GM10248 (cell line): ENCODE measurements at places on chromosomes 16 and 17.

DNA sequence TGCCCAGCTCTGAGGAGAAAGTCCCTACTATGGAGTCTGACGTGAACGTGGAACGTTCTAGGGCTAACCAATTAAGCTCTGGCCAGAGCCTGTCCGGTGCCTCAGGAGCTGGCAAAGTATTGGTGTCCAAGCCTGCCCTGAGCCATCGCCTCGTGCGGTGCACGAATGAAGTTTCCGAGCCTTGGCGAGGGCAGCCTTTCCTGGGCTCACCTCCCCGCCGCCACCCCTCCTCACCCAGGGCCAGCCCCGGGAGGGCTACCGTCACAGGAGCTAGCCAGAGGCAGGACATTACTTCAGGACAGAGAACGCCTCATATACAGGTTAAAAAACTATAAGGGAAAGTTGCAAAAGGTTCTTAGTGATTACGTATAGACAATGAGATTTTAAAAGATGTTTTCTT is 23.6 kb upstream of the TRAP1 start:
- DNase-seq = no peak

GRCh38 chr17:79023886-79024771 is at the start of gene C1QTNF1:
C1QTNF1 (plus strand) TSS chr17:79024169; CDS start chr17:79043969, 19,800 bp downstream.
- peak; percentile 53 for DNase-seq

DNA sequence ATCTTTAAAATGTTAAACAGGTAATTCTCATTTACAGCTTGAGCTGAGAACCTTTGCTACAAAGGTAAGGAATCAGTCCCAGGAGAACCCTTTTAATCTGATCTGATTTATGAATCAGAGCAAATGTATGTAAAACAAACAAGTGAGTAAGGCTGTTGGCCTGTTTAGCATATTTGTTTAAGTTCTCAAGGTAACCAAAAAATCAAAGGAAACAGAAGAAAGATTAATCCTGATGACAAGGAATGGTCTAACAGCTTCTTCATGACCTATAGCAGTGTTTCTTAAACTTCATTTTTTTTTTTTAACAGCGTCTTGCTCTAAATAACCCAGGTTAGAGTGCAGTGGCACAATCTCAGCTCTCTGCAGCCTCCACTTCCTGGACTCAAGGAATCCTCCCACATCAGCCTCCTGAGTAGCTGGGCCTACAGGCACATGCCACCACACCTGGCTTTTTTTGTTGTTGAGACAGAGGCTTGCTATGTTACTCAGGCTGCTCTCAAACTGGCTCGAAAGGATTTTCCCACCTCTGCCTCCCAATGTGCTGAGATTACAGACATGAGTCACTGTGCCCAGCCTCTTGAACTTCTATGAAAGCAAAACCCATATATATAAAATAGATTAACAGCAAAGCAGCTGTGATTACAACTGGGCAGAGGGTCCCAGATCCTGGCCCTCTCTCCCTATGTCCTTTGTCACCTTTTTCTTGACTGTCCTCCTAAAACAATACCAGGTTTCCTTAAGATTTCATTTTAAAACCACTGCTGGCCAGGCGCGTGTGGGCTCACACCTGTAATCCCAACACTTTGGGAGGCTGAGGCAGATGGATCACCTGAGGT is 5.1 kb upstream of the JPT1 start:
- no peak for DNase-seq

DNA sequence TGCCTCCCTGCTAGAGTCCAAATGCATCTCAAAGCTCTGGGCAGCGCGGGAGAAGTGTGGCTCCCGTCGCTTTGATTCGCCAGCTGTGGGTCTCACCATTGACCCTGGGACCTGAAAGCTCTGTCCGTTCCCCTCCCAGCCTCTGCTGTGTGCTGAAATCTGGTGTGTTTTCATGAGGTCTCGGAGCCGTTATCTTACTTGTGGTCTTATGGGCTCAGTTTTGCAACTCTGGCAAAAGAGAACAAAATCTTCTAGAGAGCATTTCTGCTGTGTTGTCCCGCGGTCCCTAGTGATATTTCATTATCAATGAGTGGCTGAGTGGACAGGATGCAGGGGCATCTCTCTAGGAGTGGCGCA is 13.3 kb downstream of the CRISPLD2 start:
- DNase-seq = no peak

DNA sequence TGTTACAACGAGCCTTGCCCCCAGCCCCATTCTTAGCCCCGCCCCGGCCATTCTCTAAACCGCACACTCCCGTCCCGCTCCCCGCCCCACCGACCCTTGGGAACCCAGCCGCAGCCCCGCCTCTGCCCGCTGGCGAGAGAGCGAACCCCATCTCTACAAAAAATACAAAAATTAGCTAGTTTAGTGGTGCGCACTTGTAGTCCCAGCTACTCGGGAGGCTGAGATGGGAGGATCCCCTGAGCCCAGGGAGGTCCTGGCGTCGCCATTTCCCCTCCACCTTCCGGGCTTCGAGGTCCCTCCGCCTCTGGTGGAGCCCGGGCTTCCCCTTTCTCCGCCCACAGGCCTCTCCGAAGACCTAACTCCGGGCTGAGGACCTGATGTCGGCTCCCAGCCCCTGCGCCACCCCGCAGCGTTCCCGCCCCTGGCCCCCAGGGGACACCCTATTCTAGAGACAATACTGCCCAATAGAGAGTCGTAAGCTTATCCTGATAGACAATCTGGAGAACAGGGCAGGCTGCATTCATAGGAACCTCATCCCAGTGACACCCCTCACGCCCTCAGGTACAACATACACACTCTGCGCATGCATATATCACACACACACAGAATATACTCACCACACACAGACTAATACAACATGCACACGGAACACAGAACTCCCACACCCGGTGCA is 480 bp upstream of the PROCA1 start:
- DNase-seq = peak; percentile 83

DNA sequence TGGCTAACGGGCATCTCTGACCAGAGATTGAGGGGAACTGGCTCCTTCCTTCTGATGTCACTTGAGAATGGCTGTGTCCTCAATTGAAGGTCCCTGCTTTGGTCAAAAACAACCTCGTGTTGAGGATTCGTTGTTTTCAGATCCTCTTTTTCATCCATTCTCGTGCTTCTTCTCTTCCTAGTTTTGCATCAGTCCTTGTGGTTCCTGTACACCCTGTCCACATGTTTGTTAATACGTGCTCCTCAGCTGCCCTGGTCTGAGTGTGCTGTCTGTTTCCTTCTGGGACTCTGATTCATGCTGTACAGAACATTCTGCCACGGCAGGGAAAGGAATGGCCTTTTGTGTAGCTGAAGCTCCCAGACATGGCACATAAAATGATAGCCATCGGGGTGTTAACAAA is 863.2 kb upstream of the GOT2 start:
- DNase-seq = no peak

- no peak for DNase-seq
These were observed 54.8 kb downstream of the PLXDC1 start for GRCh38 chr17:39096508-39097149.

DNA sequence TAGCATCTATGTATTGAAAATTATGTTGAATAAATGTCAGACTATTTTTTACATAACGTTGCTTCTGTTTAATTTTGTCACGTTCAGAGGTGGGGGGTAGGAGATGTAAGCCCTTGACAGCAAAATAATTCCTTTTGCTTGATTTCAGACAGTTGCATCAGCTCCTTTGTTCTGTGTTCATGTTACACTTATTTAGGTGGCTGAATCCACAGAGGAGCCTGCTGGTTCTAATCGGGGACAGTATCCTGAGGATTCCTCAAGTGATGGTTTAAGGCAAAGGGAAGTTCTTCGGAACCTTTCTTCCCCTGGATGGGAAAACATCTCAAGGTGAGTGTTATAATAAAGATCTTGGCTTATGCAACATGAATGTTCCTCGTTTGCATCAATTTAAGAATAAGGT is 4.5 kb downstream of the HERPUD1 start:
- no peak for DNase-seq

DNA sequence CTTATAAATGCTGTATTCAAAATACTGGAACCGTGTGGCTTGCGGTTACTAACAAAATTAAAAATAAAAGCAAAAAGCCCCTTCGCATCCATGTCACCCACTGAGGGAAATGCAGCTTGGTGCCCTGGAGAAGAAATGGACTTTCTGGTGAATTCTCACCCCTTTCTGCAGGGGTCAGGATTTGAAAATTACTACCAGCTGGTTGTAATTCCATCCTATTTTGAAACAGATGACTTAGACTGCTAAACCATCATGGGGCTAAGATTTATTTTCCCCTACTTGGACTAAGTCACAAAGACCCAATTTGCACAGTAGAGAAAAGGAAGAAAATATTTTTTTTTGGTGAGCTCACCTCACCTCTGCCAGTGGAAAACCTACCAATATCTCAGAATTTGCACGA is 111.4 kb upstream of the MYOCD start:
- DNase-seq = no peak

DNA sequence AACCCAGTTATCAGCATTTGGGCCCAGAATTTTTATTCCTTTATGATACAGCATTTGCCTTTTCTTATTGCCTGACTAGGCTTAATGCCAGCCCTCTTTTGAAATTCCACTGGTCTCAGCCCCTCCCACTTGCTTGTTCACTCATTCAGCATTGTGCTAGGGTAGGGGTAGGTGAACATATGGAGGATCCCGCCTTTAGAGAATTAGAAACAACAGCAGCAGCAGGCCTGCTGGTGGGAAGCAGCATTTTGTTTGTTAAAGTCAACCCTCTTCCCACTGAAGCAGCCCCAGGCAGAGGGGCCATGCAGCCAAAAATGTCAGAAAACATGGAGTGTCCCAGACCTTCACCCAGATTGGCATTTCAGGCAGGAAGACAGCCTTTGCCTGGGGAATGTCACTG is 1355.2 kb downstream of the CDH8 start:
- no peak for DNase-seq

GRCh38 chr17:43477832-43478634 is 5.7 kb upstream of the DHX8 start:
- no peak for DNase-seq
